ENCODE measurements at places on chromosomes 11 and 22.

GRCh38 chr11:78138694-78139421, 568 bp downstream of the ALG8 start:
- no peak for DNase-seq

- DNase-seq, result no peak
Observed at GRCh38 chr11:68342459-68343158, 30.2 kb downstream of the LRP5 start.

- no peak for DNase-seq
Observed at GRCh38 chr11:10275714-10276113, 18.3 kb downstream of the SBF2 start.

GRCh38 chr22:33921525-33922348, 1.5 kb upstream of the LARGE1 start:
- no peak for DNase-seq

DNA sequence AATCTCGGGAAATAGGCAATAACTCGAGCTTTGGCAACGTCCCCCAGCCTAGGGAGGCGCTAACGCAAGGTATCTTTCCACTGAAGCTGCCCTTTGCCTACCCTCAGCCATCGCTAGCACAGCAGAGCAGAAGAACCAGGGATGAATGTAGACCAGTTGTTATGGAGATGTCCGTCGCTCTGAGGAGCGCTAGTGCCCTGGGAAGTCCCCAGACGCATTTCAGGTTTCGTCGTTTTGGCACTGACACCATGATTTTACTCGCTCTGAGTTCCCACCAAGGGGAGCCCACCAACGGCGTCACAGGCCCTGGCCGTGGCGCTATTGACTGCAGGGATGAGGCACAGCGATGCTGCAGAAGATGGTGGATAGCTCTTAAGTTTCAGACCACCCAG, 22.7 kb upstream of the BDNF start:
- no peak for DNase-seq

- DNase-seq, result no peak
Observed at GRCh38 chr11:110529043-110529442, 99.3 kb downstream of the FDX1 start.

All from thymus (tissue), 14 donors.